ENCODE measurements at places on chromosomes 2 and 18.

DNA sequence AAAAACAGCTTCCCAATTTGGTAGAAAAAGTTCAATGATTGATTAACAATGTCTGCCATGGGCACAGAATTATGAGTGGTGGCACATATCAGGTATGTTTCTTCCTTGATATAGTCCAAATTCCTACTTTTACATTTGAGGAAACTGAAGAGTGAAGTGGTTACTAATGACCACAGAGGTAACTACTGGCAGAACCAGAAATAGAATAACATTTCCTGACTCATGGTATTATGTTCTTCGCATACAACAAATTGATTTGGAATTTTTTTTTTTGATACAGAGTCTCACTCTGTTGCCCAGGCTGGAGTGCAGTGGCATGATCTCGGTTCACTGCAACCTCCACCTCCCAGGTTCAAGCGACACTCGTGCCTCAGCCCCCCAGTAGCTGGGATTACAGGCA lies 6.0 kb upstream of the NFE2L2 start:
- DNase-seq, result no peak

DNA sequence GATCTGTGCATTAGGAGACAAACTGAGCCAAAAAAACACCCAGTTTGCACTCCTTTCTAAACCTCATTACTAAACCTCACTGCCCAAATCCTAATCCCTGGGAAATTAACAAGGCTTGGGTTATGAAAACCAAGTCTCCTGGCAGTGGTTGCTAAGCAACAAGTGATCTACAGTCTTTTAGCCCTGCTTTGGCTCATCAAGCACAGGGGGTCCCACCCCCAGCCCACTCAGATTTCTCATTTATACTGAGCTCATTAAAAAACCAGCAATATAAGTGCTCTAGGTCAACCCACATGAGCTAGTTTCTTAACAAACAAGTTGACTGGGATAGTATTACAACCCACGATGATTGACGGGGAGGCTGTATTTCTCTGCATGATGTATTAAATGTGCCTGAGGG lies 18.4 kb downstream of the DNER start:
- no peak for DNase-seq

DNA sequence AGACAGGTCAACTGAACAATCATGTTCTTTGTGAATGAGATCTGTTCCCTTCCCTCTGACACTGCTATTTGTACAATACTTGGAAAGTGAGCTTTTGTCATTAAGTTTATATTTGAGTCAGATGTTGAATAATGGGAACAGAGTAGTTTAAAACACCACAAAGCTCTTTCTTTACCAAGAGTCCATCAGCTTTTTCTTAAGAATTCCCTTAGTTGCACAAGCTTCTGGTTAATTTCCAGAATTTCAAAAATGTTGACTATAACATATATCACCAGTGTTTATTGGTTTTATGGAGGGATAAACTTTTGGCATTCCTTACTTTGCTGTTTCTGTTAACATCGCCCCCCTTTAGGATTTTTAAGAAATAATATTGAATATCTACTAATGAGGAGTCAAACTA lies 403.7 kb downstream of the CCDC85A start:
- no peak for DNase-seq

DNA sequence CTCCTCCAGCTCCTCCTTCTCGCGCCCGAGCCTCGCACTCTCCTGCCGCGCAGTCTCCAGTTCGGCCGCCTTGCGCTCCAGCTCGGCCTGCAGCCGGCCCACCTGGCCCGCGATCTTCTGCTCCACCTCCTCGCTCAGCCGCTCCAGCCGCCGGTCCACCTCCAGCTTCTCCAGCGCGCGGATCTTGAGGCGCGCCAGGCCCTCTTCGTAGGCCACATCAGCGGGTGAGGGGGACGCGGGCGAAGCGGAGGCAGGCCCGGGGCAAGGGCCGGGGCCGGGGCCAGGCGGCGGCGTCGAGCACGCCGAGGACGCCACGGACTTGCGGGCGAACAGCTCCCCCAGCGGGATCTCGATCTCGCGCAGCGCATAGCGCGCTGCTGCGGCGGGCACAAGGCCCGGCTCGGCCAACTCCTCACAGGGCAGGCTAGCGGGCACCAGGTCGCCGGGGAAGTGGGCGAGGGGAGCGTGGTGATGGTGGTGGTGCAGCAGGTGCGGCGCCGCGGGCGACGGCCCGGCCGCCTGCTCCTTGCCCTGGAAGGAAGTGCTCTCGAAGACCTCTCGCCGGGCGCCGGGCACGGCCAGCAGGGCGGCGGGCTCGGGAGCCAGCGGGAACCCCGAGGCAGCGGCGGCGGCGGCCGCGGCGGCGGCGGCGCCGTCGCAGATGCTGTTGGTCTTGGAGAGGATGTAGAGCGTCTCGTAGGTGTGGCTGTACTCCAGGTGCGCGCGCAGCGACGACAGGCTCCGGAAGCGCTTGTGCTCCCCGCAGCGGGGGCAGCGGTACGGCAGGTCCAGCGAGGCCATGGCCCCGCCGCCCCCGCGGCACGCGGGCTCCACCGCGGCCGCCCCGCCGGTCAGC lies 15.2 kb downstream of the FBXO41 start:
- peak; percentile 82 for DNase-seq

GRCh38 chr2:28045676-28046351 lies 155.3 kb downstream of the BABAM2 start:
- no peak for DNase-seq

DNA sequence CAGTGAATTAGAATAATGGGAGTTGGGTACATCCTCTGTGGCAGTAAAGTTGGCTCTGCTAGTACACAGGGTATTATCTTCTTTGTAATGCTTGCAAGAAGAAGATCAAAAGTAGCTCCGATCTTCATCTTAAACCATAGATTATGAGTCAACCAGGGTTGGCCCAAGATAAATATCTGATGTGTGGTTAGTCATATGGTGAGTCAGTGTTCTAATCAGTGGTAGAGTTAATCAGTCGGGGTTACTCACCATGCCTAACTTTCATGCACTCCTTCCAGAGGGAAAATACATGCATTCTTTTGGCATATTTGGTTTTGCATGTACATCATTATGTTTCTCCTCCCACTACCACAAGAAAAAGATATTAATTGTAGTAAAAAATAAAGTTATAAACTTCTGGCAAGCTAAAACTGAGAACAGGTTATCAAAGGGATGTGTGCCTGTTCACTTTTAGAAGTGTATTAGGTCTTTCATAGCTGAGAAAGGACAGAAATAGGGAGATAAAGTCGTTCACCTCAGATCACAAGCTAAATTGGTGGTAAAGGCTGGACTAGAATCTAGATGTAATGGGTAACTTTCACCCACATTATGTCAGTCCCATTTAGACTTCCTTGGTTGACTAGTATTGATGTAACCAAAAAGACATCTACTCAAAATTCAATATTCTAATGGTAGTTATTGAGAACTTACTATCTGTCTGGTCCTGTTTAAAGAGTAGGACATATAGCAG lies 684.4 kb downstream of the IRS1 start:
- DNase-seq, result no peak

DNA sequence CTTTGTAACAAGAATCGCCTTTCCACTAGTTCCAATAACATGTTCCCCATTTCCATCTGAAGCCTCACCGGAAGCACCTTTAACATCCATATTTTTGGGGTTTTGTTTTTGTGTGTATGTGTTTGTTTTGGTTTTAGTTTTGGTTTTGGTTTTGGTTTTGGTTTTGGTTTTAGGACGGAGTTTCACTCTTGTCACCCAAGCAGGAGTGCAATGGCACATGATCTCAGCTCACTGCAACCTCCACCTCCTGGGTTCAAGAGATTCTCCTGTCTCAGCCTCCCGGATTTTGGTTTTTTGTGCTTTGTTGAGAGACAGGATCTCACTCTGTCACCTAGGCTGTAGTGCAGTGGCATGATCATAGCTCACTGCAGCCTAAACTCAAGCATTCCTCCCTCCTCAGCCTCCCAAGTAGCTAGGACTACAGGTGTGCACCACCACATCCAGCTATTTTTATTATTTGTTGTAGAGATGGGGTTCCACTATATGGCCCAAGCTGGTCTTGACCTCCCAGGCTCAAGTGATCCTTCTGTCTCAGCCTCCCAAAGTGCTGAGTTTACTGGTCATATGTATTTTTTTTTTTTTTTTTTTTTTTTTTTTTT lies 36.3 kb downstream of the TGOLN2 start:
- DNase-seq, result no peak

GRCh38 chr2:230447455-230448451 lies 31.8 kb downstream of the SP100 start:
- no peak for DNase-seq

- DNase-seq, result no peak
These were observed 197.2 kb upstream of the ID2 start for GRCh38 chr2:8484502-8485283.

DNA sequence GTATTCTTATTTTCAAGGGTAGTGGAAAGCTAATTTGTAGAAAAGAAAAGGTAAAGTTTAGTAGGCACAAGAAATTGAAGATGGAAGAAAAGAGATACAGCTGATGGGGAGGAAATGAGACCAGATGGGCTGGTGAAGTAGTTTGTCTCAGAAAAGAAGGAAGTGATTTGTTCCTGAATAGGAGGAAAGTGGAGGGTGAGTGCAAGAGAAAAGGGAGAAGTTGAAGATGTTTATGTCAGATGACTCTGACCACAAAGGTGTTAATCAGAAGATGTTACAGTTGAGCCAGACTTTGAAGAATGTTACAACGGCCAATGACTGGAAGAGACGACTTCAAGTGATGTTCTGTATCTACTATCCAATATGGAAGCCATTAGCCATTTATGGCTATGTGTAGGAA lies 21.2 kb downstream of the ZSCAN30 start:
- no peak for DNase-seq

DNA sequence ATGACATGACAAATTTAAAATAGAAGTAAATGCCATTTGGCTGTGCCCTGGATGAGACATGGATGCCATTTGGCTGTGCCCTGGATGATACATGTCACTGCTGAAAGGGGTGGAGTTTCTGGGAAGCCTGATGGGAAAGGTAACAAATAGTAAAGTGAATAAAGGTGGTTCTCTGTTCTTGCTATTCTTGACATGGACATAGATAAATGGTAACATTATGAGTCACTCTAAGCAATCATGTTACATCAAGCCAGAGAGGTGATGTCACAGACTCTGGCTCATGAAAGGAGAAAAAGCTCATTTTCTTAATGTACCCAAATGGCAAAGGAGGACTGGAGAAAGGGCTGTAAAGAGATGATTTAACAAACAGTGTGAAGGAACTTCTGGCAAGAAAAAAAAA lies 86.4 kb downstream of the EML6 start:
- DNase-seq, result no peak

GRCh38 chr18:25350489-25351251 lies 1.3 kb downstream of the ZNF521 start:
- DNase-seq, result peak; percentile 17

DNA sequence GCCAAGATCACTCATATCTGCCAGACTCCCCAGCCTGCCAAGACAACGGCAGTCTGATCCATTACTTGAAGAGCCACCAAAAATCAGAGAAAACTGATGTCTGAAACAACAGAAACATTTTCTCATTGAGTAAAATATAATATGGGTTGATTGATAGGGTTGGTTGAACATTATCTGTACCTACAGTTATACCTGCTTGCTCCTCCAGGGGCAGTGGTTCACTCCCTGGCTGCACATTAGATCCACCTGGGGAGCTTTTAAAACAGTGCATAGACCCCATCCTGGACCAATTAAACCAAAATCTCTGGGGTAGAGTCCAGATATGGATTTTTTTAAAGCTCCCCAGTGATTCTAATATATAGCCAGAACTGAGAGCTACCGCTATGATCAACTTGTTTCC lies 43.6 kb upstream of the SLC14A2 start:
- no peak for DNase-seq

GRCh38 chr2:218229851-218230250 lies 12.9 kb downstream of the ARPC2 start:
- no peak for DNase-seq

GRCh38 chr2:195664528-195664927 lies 7.5 kb downstream of the SLC39A10 start:
- DNase-seq, result no peak

DNA sequence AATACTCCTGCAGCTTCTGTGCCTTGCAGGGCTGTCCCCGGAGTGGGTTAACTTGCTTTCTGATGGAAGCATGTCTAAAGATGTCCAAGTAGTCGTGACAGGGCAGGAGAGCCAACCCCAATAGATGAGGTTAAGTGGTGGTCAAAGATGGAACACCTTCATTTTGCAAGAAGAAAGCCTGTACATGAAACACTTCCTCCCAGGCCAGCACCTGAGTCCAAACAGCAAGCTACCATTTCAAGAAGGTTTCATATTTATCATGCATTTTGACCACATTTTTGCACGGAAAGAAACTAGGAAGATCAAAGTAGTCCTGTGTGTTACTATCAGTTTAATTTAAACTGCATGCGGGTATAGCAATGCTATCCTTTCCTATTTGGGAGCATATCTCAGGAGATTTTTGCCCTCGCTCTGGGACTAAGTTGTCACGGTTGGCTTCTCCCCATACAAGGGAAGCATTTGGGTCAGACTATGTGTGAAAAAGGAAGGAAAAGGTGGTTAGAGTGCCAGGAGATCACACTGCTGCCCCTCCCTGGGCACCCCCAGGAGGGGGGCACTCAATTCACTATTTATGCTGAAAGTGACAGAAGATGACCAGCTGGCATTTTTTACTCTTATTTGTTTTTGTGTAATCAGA lies 187.6 kb downstream of the ZNF521 start:
- DNase-seq, result no peak

DNA sequence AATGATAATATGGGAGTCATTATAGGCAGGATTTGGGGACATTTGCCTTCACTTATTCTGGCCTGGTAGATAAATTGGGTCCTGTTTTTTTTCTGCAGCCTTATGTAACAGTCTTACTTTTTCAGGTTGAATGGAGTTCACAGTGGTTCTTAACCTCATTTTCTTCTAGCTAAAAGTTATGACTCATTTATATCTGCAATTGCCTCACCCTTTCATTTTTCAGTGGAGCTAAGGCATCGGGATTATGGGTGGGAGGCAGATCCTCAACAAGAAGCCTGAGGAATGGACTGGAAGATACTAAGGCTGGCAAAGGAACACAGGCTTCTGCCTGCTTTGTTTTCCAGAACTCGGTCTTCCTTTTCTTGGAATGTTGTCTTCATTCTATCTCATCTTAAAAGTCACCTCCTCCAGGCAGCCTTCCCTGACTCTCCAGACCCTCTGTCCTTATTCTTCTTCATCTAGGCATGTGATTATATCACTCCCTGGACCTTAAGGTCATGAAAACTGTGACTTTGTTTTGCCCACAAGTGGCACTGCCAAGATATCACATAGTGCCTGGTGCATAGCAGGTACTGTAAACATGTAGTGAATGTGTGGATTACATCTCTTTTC lies 41.0 kb upstream of the ACSL3 start:
- no peak for DNase-seq

DNA sequence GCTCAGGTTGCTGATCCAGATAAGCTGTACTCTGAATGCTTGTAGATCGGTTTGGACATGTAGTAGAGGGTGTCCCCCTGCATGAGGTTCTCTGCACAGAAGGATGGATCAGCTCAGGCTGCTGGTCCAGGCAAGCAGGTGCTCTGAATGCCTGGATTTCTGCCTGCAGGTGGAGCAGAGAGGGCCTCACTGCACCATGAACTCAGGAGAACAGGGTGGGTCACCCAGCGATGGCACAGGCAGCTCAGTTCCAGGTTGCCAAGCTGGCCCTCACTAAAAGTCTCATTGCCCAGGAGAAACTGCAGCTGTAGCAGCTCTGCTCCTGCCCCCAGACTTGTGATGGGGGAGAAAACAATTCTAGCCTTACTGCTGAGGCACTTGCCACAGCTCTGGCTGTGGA lies 491.8 kb downstream of the XIRP2 start:
- no peak for DNase-seq

- no peak for DNase-seq
These were observed 156.1 kb upstream of the MGAT5 start for GRCh38 chr2:134097740-134098139.

GRCh38 chr2:234689911-234690379 lies 193.1 kb upstream of the ARL4C start:
- DNase-seq, result no peak

Measured in WTC11 (cell line).